ENCODE measurements at places on chromosomes 16 and 17.
A peak's percentile ranks its signal among the peaks of the same experiment; 100 is the strongest.

DNA sequence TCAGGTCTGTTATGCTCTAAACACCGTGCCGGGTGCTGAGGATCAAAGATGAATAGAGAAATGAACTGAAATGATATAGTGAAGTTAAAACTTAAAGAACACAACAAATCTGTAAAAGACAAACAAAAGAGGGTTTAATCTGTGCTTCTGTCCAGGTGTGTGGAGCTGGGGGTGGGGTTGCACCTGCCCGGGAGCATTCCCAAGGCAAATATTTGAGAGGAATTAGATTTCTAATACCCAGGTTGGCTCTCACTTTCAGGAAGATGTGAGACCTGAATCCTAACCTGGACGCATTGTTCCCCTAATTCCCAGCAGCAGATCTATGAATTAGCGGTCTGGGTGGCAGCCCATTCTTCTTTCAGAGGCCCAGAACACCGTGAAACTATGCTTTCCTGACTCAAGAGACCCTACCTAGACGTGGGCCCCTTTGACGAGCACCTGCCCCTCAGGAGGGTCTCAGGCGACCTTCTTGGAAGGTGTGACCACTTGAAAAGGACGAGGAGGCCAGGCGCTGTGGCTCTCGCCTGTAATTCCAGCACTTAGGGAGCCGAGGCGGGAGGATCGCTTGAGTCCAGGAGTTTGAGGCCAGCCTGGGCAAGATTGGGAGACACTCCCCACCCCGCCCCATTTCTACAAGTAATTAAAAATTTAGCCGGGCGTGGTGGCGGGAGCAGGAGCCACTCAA is 677 bp upstream of the RANGRF start:
- DNase-seq = no peak

- no peak for DNase-seq
Measured at GRCh38 chr17:82018989-82019689, 3.5 kb downstream of the CENPX start.

DNA sequence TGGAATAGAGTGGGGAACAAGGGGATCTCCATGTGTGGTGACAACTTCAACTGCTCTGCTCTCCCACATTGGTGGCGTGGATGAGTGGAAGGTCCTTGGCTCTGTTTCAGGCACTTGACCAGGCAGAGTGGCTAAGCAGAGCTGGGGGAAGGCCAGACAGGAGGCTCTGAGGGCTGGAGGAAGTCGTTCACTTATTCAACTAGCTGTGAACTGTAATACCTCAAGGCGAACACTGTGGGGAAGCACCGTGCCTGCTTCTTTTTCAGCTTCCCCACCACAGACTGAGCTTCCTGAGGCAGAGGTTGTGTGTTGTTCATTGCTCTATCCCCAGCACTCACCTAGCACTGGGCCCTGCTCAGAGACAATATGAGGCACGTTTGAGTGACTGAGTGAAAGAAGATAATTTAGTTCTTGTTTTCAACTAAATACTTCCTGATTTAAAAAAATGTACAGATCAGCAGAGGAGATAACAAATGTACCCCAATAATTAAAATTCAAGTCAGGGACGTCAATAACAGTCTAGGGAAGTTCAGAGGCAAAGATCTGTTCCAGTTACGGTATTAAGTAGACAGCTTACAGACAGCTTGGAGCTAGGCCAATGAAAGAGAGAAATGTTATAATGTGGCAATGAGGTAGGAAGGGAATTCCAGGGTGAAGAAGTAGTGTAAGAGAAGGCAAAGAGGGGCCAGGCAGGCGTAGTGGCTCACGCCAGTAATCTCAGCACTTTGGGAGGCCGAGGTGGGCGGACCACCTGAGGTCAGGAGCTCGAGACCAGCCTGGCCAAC is 34.7 kb downstream of the MYO18A start:
- no peak for DNase-seq

- DNase-seq = no peak
Measured at GRCh38 chr16:30992276-30992780, 7.3 kb downstream of the HSD3B7 start.

DNA sequence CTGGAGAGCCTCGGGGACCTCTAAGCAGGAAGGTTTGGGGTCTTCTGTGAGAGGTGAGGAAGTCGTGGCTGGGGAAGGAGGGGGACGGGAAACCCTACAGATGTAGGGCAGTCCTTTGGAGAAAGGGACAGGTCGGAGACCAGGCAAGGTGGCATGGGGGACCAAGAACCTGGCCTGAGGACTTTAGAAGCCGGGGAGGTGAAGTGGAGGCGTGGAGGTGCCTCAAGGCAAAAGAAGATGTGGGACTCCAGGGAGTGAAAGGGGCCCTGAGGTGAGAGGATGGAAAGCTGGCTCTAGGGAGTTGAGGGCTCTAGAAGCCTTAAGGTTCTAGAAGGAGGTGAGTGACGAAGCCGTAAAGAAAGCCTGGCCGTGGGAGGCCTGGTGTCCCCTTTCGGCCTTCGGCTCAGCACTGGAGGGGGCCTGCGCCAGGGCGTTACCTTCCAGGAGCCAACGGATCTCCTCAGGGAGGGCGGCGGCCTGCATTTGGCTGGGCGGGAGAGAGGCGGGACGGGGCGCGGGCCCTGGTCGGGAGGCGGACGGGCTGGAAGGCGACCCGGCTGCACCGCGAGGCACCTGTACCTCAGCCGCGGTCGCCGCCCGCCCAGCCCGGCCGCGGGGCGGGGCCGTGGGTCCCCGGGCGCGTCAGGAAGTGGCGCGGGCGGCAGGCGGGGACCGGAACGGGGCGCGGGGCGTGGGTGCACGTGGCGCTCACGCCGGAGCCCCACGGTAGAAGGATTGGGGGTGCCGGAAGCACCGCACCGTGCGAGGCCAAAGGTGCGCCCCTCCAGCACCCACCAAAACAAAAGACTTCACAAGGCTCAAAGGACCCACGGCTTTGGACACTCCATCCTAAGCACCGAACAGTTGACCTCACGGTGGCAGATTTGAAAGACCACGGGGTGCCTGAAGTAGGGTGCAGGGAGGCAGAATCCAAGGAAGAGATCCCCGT is at the start of gene SKAP1:
SKAP1 (minus strand) TSS at position 577 of the 949 bp plus-strand sequence.
- DNase-seq = no peak

DNA sequence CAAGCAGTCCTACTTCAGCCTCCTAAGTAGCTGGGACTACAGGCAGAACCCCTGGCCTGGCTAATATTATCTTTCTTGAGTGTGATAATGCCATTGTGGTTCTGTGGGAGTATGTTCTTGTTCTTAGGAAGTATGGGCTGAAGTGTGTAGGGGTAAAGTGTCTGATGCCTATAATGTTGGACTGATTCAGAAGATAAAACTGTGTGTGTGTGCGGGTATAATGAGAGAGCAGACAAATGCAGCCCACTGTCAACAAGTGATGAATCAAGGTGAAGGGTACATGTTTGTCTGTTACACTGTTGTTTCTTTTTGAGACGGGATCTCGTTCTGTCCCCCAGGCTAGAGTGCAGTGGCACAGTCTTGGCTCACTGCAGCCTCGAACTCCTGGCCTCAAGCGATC is 127.5 kb downstream of the CLEC16A start:
- no peak for DNase-seq

- DNase-seq = peak; percentile 37
Measured at GRCh38 chr17:55383771-55384642, 37.6 kb downstream of the MMD start.

DNA sequence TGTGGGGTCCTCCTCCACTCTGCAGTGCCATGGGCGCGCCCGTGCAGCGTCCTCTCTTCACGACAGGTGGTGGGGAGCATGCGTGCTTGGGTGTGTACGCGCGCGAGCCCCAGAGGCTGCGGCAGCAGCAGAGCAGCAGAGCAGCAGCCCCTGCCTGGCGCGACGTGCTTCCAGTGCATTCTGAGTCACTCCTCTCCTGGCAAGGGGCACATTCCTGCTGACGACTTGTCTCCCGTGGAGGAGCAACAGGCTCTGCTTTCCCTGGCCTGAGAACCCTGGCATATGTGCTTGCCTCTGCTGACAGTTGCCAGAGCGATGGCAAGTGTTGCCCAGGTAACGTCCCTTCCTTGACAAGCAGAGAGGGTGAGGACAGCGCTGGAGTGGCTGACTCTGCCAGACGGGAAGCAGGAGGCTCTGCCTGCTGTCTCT is 133.8 kb upstream of the PLCG2 start:
- DNase-seq = peak; percentile 88

DNA sequence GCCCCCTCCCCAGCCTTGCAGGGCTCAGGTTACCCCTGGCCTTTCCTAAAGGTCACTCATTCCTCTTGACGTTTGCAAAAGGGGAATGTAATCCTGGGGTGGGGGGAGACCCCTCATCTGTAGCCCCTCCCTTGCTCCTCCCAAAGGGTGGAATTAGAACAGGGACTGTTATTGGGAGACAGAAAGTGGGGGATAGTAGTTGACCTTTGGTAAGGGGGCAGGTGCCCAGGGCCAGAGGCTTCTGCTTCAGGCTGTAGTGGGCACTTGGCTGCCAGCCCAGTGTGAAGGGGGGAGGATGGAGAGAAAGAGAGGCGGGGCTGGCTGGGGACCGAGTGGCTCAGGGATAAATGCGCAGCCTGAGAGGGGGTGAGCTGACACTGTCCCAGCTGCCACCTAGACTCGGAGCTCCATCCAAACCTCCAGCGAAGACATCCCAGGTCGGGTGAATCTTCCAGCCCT is at the start of gene ENO3:
ENO3 (plus strand) TSS at position 374 of the 459 bp plus-strand sequence. CDS start 711 bp downstream, outside the sequence.
- no peak for DNase-seq

DNA sequence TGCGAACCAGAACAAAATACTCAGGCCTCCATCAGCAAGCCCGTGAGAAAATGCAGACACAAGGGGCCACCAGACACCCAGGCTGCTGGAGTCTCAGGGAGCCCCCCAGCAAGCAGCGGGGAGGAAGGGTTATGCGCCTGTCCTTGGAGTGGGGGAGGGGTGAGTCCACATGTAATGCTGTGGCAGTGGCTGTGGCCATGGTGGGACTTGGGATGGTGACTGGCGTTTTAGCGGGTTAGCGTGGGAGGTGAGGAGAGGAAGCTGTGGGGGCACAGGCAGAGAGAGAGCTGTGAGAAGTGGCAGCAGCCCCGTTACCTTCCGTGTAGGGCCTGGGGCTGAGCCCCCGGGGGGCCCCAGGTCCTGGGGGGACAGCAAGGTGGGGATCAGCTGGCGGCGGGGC is 58.3 kb downstream of the SRCIN1 start:
- no peak for DNase-seq

DNA sequence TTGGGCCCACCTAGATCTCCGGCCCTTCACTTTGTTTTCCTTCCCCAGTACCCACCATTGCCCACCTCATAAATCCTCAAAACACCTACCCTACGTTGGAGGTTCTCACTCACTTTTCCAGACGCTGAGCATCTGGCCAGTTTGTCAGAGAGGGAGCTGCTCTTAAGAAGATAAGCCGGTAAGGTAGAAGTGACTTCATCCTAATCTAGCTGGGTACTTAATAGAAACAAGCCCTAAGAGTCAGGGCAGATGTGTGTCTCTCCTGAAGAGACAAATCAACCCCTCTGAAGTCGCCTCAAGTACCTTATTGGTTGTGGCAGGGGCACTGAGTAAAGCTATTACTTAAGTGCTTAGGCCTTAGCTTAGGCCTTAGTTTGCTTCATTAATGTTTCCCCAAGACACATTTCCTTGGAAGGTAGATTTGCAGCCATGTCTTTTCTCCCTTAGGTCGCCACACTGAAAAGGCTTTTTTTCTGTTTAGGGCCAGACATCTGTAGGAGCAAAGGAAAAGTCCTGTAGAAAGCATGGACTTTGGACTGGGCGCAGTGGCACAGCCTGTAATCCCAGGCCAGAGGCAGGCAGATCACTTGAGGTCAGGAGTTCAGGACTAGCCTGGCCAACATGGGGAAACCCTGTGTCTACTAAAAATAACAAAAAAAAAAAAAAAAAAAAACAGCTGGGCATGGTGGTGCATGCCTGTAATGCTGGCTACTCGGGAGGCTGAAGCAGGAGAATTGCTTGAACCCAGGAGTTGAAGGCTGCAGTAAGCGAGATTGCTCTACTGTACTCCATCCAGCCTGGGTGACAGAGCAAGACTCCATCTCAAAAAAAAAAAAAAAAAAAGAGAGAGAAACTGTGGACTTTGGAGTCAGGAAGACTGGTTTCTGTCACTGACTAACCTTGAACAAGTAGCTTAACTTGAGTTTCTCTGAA is 1.0 kb downstream of the TACO1 start:
- DNase-seq = no peak

- DNase-seq = peak; percentile 15
Measured at GRCh38 chr17:35315283-35315682, 58.1 kb downstream of the SLFN11 start.

- peak; percentile 69 for DNase-seq
Measured at GRCh38 chr16:69413045-69413664, 11.3 kb upstream of the CYB5B start.

GRCh38 chr17:75454193-75454592 is 2.2 kb upstream of the TMEM94 start:
- DNase-seq = no peak

- no peak for DNase-seq
Measured at GRCh38 chr16:17412221-17412620, 58.5 kb downstream of the XYLT1 start.

Data from adrenal gland (tissue), 19 donors.